ENCODE measurements at places on chromosomes 7 and 10.

DNA sequence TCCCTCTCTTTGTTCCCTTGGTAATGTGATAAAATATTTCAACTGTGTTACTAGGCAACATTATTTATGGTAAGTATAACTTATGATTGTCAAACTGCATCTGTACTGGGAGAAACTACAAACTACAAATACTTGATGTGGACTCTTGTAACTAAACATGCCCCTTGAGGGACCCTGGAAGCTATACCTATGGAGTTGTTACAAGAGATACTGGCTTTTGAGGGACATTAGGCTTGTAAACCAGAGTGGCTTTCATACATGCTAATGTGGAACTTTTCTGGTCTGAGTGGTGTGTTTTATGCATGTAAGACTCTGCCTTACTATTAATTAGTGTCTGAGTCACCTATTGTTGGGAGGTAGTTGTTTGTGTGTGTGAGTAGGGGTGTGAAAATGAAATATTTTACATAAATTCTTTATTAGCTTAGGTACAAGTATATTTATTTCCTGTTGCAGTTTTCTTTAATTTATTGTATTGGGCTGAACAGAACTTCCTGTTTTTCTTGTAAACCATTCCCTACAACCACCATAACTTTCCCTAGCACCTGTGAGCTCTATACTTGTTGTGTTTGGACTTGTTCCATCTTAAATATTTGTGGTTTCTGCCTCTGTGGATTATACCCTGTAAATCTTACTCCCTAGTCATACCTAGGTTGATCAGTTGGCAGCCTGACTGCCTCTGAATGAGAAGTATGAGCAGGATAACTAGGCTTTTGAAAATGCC lies 49.8 kb downstream of the STK31 start:
- no peak for DNase-seq

GRCh38 chr7:28556025-28556424 lies 143.7 kb downstream of the CREB5 start:
- no peak for DNase-seq

GRCh38 chr7:27901028-27901760 lies 161.2 kb downstream of the TAX1BP1 start:
- DNase-seq, result no peak

DNA sequence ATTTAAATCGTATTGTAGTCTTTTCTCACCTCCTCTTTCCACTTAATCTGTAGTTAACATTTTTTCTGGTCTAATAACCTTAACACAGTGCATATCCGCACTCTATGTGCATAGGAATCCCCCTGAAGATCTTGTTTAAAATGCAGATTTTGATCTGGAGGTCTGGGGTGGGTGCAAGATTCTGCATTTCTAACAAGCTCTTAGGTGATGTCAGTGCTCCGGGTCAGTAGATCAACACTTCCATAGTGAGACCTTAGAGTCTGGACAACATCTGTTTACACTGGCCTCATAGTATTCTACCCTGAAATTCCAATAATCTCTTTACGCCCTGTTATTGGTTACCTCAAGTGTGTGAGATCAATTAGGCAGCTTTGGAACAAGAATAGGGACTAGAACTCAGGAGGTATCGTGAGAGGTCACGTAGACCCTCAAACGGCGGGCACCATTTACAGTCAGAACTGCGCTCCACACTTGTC lies 434 bp upstream of the PLEKHA8 start:
- no peak for DNase-seq

GRCh38 chr7:36795451-36796021 lies 71.2 kb upstream of the AOAH start:
- no peak for DNase-seq

- no peak for DNase-seq
Observed at GRCh38 chr7:135558881-135559280, 1.2 kb downstream of the NUP205 start.

- DNase-seq, result no peak
Observed at GRCh38 chr10:86186633-86187032, 180.0 kb downstream of the GRID1 start.

- no peak for DNase-seq
Observed at GRCh38 chr7:135645296-135645904, 16.9 kb upstream of the STMP1 start.

- DNase-seq, result no peak
Observed at GRCh38 chr7:98834949-98835348, 34.9 kb downstream of the TMEM130 start.

- DNase-seq, result no peak
Observed at GRCh38 chr10:91557651-91558111, 75.2 kb downstream of the PPP1R3C start.

GRCh38 chr10:116961406-116962251 lies 43.4 kb downstream of the SHTN1 start:
- DNase-seq, result no peak

DNA sequence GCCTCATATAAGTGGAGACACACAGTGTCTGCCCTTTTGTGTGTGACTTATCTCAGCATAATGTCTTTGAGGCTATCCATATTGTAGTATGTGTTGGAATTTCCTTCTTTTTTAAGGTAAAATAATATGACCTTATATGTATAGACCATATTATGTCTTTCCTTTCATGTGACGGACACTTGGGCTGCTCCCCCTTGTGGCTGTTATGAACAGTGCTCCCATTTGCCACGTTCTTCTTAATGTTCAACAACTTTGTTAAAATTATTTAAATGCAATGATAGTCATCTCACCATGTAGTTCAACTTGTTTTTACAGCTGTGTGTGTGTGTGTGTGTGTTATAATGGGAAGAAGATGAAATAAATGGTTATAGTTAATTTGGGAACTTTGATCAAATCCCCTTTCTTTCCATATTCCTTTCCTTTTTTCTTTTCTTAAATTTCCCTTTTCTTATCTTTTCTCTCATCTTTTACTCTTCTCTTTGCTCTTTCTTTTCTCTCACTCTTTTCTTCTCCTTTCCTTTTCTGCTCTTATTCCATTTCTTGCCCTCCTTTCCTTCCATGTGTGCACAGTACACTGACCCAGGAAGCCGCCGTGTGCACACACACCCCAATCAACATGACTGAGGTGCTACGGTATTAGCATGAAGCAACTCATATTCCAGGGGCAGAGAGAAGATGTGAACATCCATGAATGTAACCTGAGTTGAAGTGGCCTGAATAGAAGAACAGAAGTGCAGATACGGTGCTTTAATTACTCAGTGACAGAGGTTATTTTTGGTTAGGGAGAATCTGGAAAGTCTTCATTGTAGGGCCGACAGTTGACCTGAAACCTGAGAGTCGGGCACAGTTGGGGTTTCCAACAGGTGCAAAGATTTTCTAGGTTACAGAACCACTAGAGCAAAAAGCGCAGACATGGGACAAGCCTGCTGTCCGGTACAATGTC lies 596.6 kb downstream of the SDK1 start:
- no peak for DNase-seq

DNA sequence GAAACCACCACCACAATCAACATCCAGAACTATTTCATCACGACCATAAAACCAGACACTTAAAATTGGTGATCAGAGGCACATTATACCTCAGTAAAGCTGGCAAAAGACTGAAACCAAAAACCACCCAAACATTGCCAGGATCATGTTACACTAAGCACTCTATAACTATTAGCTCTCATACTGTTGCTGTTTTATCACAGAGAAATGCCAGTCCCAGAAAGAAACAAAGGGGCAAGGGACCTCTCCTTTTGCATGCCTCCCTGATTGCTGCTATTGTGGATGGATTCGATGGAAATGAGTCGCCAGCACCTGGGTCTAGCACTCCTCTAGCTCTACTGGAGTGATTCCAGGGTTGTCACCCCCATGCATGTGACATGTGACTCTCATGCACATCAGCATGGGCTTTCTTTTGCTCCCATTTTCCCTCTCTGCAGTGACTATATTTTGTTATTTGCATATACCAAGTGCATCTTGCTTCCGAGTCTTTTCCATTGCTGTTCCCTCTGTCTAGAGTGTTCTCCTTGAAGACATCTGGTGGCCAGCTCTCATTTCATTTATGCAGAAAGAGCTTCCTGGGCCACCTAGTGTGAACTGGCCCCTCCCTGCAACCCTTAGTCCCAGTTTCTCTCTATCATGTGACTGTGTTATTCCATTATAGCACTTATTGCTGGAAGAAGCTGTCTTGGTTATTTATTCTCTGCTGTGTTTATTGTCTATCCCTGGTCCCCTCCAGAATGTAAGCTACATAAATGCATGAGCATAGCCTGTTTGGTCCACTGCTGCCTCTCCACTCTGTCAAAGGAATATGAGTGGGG lies 300.6 kb downstream of the PLXNA4 start:
- DNase-seq, result no peak

- no peak for DNase-seq
Observed at GRCh38 chr10:119940487-119940886, 48.0 kb downstream of the SEC23IP start.

GRCh38 chr10:14378387-14378960 lies 47.8 kb upstream of the FRMD4A start:
- DNase-seq, result no peak

- no peak for DNase-seq
Observed at GRCh38 chr7:83640731-83641537, 8.0 kb downstream of the SEMA3E start.

DNA sequence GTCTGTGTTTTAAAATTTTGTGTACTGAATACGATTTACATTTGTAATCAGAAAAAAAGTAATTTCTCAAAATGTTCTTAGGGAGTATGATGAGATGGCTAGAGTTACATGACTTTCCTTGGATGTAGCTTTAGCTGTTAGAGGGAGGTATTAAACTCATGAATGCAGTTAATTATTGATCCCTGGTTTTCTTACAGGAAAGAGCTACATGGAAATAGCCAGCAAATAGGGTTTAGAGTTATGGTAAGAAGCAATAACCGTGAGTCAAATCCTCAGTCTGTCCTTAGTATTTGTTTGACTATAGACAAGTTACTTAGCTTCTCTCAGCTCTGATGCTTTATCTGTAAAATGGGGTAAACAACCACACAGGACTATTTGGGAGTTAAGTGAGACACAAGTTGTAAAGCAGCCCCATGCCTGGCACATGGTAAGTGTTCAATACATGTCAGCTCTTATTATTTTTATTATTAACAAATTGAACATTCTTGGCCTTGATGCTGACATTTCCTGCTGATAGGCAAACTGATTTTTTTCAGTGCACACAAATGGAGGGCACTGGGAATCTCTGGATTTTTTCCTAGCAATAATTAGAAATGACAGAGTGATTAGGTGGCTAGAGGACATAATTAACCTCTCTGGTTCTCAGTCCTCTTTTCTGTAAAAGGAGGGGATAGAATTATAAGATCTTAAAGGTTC lies 204.5 kb upstream of the PHYHIPL start:
- no peak for DNase-seq

GRCh38 chr10:98167191-98167590 lies 32.7 kb downstream of the R3HCC1L start:
- DNase-seq, result no peak

DNA sequence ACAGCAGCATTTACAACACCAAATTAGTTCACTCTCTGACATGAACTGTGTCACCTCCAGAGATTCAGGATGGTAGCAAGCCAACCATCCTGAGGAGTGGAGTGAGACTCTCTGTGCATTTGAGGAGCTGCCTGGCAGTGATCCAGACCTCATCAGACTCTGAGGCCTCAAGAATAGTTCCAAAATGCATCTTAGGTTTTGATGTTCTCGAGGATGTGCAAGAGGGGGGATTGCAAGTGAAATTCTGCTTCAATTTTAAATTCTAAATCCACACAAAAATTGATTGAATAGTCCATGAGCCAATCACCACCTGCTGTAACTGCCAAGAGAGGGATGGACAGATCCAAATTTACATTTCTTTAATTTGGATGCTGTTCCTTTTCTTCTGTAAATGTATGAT lies 49.7 kb downstream of the SLK start:
- DNase-seq, result no peak

- DNase-seq, result no peak
Observed at GRCh38 chr7:102008535-102009262, 191.3 kb downstream of the CUX1 start.

DNA sequence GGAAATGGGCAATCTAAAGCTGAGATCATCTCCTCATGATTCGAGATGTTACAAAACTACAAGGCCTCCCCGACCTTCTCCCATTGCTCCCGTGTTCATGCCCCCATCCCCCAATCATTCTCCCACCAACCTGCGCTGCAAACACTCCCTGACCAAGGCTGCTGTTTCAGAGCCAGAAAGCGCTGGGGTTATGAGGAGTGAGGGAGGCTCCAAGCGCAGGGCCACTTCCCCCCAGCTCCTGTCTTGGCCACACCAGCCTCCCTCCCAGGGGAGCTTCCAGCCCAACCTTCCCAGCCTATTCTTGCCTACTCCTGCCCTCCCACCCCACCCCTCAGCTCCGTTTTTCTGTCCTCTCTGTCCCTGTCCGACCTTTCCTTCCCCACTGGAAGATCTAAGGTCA lies 14.7 kb upstream of the NODAL start:
- DNase-seq, result no peak

GRCh38 chr10:75012471-75012870 lies 99.0 kb upstream of the SAMD8 start:
- DNase-seq, result no peak

DNA sequence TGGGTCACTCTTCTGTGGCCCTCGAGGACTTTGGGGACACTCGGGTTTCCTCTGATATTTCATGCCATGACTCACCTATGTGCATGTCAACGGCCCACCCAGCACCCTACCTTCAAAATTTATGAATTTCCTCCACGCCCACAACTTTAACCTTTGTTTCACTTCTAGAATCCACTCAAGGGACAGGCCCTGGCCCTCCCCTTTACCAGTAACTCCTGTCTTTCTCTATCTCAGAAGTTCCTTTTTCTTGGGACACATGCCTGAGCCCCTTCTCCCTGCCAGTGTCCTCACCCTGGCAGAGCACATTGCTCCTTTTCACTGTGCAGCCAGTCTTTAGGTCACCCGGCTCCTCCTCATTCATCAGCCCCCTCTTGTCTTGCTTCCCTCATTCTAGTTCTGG lies 282.5 kb upstream of the KLF6 start:
- no peak for DNase-seq

All from omental fat pad (tissue), 4 donors.